ENCODE measurements at places on chromosomes 6 and 20.

DNA sequence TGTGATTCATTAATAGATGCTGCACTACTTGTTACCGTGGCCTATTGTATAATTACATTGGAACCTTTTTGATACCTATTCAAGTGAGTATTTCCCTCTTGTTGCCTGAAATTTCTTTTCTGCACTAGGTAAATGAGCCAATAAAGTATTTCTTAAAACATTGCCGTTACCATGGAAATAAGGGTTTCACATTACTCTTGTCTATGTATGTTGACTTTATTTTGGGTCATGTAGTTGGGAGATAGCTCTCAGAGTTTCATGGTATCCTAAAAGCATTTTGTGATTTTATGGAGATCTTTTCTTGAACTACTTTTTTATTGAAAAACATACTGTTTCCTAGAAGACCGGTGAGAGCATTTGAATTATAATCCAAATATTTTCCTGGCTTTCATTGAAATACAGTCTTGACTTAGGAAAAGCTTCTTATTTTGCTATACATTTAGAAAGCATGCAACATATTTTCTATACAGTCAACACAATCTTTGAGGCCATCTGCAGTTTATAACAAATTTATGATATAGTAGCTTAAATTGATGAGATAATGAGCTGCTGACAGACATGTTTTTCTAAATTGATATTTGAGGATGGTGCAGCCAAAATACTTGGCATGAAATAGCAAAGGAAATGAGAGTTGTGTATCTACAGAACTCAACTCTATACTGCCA, 650.4 kb downstream of the RFPL4B start:
- no peak for DNase-seq

- no peak for DNase-seq
These were observed 28.5 kb downstream of the HAO1 start for GRCh38 chr20:7911586-7912330.

DNA sequence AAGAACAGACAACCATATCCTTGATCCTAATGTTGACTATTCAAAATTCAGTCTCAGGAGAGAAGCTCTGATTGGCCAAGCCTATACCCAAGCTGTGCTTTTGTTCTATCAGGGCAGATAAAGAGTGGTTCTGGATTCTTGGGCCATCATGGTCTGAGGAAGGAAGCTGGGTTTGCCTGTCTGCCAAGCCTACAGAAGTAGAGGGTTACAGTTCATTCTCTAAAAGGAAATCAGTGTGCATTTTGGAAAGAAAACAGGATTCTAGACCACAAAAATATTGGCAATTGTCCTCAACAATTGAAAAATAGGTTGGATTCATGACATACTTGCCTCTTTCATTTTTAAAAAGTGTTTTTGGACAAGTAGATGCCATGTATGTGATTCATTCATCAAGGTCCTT, 145.4 kb upstream of the BMP2 start:
- DNase-seq, result no peak

DNA sequence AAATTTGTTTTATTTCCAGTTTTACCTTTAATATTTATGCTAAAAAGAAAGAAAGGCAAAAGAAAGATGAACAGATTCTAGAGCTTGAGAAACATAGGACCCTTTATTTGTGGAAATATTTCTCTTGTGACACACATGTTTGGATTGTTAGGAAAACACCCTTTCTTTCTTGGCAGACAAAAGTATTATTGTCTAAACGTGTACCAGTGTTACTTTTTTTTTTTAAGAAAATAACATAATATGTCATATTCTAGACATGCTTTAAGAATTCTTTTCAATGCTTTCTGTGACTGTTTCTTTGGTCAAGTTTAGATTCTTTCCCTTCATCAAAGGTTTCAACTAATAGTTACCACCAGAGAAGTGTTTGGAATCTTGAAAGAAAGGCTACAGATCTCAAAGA, 183.4 kb upstream of the CNR1 start:
- no peak for DNase-seq

DNA sequence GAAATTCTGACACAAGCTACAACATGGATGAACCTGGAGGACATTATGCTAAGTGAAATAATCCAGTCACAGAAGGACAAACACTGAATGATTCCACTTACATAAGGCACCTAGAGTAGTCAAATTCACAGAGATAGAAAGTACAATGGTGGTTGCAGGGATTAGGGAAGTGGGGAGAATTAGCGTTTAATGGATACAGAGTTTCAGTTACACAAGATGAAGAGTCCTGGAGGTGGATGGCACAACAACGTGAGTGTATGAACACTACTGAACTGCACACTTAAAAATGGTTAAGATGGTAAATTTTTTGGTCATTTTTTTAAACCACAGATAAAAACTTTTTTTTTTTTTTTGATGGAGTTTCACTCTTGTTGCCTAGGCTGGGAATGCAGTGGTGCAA, 24.7 kb downstream of the MOCS3 start:
- no peak for DNase-seq

Measured in keratinocyte (primary cell).